ENCODE measurements at places on chromosomes 2 and 18. TPM values are rescaled to one million over a fixed set of nuclear protein-coding genes. Genes with fewer than 3 reads are reported as not detected.

GRCh38 chr2:177783835-177784744 is 288.5 kb downstream of the PDE11A start:
- peak; percentile 34 for DNase-seq

GRCh38 chr18:54284535-54284934 is 15.2 kb downstream of the POLI start:
- peak; percentile 39 for DNase-seq

DNA sequence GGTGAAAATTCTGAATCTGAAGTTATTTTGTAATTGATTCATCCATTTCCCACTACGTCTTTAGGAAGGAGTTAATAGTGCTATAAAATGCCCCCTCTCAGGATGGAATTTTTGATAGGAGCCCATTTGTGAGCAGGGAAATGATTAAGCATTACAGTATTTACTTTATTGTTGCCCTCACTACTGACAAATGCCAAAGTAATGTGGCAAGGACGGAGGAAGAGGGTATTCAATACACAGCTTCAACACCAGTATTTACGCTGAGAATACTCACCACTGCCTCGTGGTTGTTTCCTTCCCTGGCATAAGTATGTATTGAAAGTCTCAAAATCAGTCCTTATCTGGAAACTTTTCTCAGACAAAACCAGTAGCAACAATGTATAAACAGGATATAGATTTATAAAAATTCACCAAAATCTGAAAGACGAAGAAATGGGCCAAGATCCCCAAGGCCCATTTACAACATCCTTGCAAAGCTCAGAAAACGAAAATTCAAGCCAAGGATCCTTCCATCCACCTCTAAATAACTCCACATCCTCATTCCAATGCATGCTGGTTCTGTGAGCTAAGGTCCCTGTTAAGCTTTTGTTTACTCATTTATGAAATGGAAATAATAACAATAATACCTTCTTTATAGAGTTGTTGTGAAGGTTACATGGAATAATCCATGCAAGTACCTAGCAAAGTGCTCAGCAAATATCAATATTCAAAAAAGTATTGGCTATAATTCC is 29.3 kb downstream of the FEZ2 start:
- DNase-seq, result no peak

GRCh38 chr2:98445177-98445682 is 572 bp downstream of the INPP4A start:
- peak; percentile 52 for DNase-seq

The MGAT4A gene
- 76.7 TPM for total RNA-seq

GRCh38 chr2:135926605-135927004 is 50.4 kb upstream of the MCM6 start:
- no peak for DNase-seq

DNA sequence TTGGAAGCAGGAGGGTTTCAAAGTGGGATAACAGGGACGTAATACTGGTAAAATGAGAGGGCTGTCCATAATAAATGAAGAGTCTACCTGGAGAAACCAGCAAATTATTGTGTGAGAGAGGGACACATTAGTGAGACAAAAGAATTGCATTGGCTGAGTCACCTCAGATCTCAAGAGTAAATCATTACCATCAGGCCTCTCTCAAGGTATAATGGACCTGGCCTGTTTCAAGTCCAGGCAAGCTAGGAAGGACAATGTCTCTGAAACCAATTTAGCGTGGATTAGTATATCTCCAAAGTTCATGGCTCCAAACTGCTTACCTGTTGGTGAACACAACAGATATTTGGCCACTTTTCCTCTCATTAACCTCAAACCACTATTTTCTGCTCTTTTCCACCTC is 471.4 kb downstream of the CMPK2 start:
- DNase-seq, result no peak

DNA sequence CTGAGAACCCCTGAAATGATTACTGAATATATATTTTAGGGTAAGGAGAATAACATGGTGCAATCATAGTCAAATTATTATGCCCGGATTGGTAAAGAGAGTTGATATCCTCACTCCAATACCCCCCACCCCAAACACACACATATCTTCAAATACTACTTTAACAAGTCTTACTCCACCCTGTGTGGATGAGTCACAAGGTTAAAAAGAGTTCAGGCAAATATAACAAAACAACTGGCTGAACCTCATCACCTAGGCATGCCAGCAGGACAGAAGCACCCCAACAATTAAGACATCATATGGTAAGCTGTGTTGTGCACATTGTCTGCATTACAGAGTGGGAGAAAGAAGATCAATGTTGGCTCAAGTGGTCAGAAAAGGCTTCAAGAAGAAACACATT is 857.4 kb downstream of the TDRD15 start:
- no peak for DNase-seq

GRCh38 chr2:232103140-232103737 is 141.7 kb downstream of the DIS3L2 start:
- no peak for DNase-seq

GRCh38 chr18:9334973-9335696 is 562 bp downstream of the TWSG1 start:
- DNase-seq, result peak; percentile 46

DNA sequence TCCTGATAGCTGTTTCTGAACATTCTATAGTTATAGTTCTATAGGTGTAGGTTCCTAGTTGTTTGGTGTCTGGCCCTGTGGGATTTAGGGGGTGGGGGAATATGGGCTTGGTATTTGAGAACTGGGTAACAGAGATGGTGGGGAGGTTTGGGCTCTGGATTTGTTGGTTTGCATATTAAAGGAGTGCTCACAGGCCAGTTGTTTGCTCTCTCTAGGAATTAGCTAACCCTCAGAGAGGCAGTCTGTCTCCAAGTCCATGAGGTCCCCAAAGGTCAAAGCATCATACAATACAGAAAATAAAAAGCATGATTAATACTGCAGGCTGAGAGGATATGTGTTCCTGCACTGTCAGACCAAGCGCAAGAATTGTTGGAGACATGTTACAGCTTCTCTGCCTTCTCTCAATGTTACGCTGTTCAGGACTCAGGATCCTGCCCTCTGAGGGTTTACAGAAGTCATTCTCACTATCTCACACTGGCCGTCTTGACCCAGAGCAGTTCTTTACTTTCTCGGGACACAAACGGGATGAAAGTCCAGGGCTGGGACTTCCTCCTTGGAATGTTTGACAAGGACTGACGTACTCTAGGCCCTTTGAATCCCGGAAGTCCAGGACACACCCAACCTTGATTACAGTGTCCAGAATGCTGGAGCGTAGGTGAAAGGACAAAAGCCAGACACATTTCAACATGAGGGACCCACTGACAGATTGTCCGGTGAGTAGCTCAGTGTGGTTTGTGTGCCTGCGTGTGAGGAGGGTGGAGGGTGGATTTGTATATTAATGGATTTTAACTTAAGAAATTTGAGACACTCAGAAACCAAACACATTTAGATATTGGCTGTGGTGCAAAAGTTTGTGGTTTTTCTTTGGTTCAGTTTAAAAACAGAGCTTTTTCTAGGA is at the start of gene NOSTRIN:
Gene NOSTRIN, plus strand, starts transcription at position 677 of the 898 bp plus-strand sequence. Its CDS starts 10 bp downstream, at position 687.
- DNase-seq, result no peak

Measured in activated CD4-positive, alpha-beta memory T cell treated with anti-CD3 and anti-CD28 coated beads for 36 hours (primary cell).